ENCODE measurements at places on chromosomes 2 and 18.

DNA sequence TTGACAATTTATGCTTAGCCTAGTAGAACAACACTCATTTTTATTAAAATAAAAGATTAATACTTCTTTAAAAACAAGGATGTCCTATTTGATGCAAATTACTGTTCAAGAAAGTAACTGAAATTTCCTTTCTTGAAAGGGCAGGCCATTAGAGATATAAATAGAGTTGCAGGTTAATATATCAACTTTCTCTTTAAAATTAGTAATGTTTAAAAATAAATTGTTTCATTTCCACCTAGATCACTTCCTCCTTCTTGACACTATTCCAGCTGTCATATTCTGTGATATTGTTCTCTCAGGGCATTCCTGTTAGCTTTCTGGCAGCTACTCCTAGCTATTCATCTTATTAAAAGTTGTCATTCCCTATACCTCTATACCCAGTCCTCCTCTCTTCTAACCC is 357.9 kb upstream of the NRP2 start:
- DNase-seq = no peak

DNA sequence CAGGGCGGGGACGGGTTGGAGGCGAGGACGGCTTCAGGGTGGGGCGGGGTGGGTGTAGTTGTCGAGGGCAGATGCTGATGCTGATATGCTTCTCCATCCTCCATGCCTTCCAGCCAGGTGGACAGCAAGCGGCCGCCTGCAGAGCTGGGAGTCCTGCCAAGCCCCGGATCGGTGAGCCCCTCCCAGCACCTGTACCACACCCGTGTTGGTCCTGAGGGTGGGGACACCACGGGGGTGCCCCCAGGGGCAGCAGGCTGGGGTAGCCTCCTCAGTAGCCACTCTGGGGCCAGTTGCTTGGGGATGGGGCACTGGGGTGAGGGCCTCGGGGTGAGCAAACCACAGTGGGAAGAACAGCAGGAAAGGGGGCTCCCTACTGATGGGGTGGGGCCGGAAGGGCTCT is 2.6 kb downstream of the ANO7 start:
- DNase-seq = no peak

DNA sequence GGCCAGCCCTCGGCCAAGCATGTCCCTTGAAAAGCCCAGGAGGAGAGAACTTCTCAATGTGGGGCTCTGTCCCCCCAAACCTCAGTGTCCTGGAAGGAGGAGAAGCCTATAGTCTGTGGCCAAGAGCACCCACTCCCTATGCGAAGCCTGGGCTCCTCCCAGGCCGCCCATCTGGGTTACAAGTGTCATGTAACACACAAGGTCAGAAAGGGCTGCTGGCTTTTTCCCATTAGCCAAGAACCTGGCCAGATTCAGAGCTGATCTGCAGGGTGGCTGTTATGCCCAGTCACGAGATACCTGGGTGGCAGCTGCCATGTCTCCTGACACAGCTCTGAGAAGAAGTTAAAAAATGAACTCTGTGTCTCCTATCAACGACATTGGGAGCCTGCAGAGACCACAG is 170.7 kb downstream of the TNS1 start:
- no peak for DNase-seq

DNA sequence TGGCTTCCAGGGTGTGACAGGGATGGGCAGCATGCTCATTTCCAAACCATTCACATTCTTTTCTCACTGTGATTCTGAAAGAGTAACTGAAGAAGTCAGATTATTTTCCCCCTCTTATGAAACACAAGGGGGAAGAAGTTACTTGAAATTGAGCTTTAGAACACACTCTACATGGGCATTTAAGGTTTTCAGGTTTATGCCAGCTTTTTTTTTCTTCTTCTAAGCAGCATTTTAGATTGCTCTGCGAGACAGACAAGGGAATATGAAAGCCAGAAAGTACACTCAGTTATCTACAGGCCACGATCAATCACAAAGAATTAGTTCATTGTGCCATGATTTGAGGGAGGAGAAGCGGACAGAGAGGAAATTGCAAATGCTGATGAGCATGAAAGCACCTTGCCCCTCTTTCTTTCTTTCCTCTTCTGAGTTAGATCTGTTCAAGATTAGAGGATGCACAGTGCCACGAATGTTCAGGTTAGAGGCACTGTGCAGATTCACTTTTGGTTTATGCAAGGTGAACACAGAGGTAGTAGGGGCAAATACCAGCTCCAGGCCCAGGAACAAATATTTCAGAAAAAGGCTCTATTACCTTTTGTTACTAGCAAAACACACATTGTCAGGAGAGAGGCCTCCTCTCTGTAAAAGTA is 49.2 kb downstream of the CXCR4 start:
- DNase-seq = no peak

- DNase-seq = peak; percentile 17
These were observed 309.7 kb downstream of the IRS1 start for GRCh38 chr2:226489775-226490541.

- DNase-seq = no peak
These were observed 145.9 kb downstream of the KLHL29 start for GRCh38 chr2:23530909-23531276.

DNA sequence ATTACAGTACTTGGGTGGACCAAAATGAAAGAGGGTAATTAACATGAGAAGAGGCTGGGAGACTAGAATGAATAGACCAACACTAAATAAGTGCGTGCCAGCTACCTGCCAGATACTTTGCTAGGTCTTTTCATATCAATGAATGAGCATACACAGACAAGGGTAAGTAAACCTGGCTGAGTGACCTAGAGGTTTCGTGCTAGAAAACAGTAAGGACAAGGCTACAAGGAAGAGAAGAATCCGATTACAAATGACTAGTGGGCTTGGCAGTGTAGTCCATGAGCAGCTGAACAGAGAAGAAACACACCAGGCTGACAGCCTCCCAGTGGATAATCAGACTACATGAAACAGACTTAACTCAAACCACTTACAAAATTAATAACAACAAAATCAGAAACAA is 64.6 kb downstream of the THADA start:
- DNase-seq = no peak
